ENCODE measurements at places on chromosomes 2 and 18. TPM values are rescaled to one million over a fixed set of nuclear protein-coding genes. Genes with fewer than 3 reads are reported as not detected.

DNA sequence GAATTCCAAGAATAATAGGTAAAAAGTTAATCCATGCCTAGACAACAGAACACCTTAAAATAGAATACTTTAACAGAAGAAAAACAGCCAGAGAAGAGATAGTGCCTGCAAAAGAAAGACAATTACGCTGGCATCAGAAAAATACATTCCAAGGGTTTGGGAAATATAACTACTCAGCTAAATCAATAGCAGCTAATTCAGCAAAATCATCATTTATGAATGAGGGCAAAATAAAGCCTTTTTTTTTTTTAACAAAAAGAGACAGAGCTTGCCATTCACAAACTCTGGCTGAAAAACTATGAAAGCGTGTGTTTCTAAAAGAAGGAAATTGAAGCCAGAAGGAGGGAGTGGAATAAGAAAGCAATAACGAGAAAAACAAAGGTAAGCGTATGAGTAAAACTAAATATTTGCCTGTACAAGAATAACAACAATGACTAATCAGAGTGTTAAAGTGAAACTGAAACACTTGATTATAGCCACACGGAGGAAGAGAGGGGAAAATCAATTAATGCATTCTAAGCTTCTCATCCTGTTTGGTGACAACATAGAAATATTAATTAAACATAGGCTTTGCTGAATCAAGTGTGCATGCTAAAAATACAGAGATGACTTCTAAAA, 90.2 kb downstream of the EHD3 start:
- peaks cover 3% of the 10 kb centered on the region for H3K4me1 ChIP-seq
- no peak overlapping the region for H3K27ac ChIP-seq
- no peaks in the 10 kb centered on the region for H3K36me3 ChIP-seq
- no peak overlapping the region for H3K4me3 ChIP-seq

DNA sequence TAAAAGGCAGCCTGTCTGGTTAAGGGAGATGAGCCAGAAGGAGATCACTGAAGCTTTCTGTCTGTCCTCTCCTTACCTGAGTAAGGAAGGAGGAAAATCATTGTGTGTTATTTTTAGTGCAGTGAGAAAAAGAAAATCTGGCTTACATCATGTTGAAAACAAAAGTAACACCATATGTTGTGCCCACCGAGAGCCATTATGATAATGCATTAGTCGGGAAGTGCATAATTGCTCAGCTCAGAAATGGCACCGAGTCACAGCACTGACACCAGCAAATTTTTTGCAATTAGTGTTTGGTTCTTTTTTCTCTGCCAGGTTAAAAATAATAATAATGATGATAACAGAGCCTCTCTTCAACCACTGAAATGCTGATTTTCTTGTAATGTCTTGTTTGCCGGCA, 46.6 kb downstream of the HNMT start:
- no peaks in the 10 kb centered on the region for H3K36me3 ChIP-seq
- no peak overlapping the region for H3K27ac ChIP-seq
- DNase-seq: no peak
- H3K27me3 ChIP-seq: no peaks in the 10 kb centered on the region
- H3K4me1 ChIP-seq: no peaks in the 10 kb centered on the region

GRCh38 chr2:64203131-64203857, 59.1 kb upstream of the PELI1 start:
- H3K27ac ChIP-seq: no peak overlapping the region
- DNase-seq: no peak
- H3K27me3 ChIP-seq: no peaks in the 10 kb centered on the region
- no peak overlapping the region for H3K4me3 ChIP-seq
- no peaks in the 10 kb centered on the region for H3K36me3 ChIP-seq

GRCh38 chr18:22409445-22409844, 8.3 kb downstream of the CTAGE1 start:
- no peaks in the 10 kb centered on the region for H3K27me3 ChIP-seq
- H3K4me1 ChIP-seq: no peaks in the 10 kb centered on the region
- H3K27ac ChIP-seq: no peak overlapping the region

RESP18 gene
- total RNA-seq: not detected

- H3K4me1 ChIP-seq: no peaks in the 10 kb centered on the region
- no peak overlapping the region for H3K27ac ChIP-seq
- peaks cover 5% of the 10 kb centered on the region for H3K27me3 ChIP-seq
- no peaks in the 10 kb centered on the region for H3K36me3 ChIP-seq
These were observed 170.0 kb downstream of the ETAA1 start for GRCh38 chr2:67566958-67567635.

GRCh38 chr2:156592809-156593593, 156.8 kb downstream of the GPD2 start:
- H3K4me1 ChIP-seq: no peaks in the 10 kb centered on the region
- no peaks in the 10 kb centered on the region for H3K27me3 ChIP-seq
- H3K4me3 ChIP-seq: no peak overlapping the region
- no peaks in the 10 kb centered on the region for H3K36me3 ChIP-seq
- no peak for DNase-seq
- no peak overlapping the region for H3K27ac ChIP-seq

- H3K36me3 ChIP-seq: peaks cover 84% of the 10 kb centered on the region
- H3K27ac ChIP-seq: no peak overlapping the region
- H3K27me3 ChIP-seq: no peaks in the 10 kb centered on the region
- H3K4me1 ChIP-seq: no peaks in the 10 kb centered on the region
- no peak overlapping the region for H3K4me3 ChIP-seq
These were observed 36.7 kb downstream of the PRKD3 start for GRCh38 chr2:37287966-37288365.

- no peaks in the 10 kb centered on the region for H3K36me3 ChIP-seq
- H3K27me3 ChIP-seq: no peaks in the 10 kb centered on the region
These were observed 195.7 kb downstream of the CDH20 start for GRCh38 chr18:61528961-61529360.

- H3K27ac ChIP-seq: no peak overlapping the region
- no peaks in the 10 kb centered on the region for H3K27me3 ChIP-seq
- H3K4me1 ChIP-seq: no peaks in the 10 kb centered on the region
- H3K4me3 ChIP-seq: no peak overlapping the region
These were observed 25.5 kb downstream of the CHST10 start for GRCh38 chr2:100391735-100392515.

DNA sequence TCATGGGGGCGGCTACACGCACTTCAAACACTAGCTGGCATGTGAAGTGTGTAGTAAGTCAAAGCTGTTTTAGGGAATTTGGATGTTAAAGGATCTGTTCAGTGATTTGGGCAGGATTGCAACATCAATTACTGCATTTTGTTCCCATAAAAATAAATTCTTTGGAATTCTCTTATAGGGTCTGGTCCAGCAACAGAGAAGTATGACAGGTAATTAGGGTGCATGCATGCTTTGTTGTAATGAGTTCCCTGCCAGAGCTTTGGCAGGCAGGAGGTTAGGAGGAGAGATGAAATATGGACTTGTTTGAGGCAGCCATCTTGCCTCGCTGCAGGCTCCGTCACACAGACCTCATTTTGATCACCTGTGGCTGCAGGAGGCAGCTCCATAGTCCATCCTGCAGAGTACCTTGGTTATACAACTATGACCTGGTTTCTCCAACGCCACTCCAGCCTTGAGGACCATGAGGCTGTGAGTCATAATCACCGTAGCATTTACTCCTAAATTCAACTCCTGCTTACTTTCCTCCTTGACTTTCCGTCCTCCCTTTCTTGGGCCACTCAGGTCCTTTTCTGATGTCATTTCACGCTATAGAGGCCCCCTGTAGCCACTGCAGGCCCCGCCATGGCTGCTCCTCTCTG, 26.5 kb upstream of the EML4 start:
- H3K27me3 ChIP-seq: no peaks in the 10 kb centered on the region
- H3K4me1 ChIP-seq: peaks cover 35% of the 10 kb centered on the region
- H3K27ac ChIP-seq: peak overlapping the region; percentile 85
- peak overlapping the region; percentile 43 for H3K4me3 ChIP-seq
- H3K36me3 ChIP-seq: no peaks in the 10 kb centered on the region

DNA sequence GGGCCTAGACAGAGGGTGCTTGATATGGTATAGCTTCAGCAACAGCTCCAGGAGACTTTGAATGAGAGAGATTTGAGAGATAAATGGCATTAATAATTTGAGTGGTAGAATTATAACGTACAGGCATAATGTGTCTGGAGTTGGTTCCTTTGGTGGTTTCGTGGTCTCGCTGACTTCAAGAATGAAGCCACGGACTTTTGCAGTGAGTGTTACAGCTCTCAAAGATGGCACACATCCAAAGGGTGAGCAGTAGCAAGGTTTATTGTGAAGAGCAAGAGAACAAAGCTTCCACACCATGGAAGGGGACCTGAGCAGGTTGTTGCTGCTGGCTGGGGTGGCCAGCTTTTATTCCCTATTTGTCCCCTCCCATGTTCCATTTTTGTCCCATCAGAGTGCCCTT, 23.1 kb downstream of the PDCD1 start:
- H3K36me3 ChIP-seq: no peaks in the 10 kb centered on the region
- H3K4me1 ChIP-seq: no peaks in the 10 kb centered on the region
- H3K27ac ChIP-seq: no peak overlapping the region
- no peak for DNase-seq
- H3K27me3 ChIP-seq: no peaks in the 10 kb centered on the region
- H3K4me3 ChIP-seq: no peak overlapping the region

DNA sequence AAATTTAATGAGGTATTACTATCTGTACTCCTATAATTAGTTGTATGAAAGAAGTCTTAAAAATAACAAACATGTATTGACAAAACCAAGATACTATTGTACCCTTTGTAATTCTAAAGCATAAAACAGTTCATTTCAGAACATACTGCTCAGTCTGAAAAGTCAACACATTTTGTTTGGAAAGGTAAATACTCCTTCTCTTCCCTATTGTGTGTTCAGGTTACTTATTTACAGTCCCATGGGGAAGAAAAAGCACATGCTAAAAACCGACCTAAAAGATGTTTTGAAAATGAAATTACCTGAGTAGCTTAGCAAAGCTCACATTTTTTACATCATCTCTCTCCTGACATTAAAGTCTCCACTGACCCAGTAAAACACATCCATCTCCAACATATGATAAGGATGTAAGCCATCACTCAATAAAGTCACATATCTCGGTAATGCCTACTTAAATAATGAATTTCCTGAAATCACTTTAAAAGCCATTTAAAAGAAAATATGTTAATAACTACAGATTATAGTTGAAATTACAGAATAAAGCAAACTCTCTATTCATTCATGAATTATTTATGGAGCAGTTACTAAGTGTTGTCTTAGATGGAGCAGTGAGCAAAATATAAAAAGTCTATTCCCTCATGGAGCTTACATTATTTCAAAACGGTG, 75.6 kb upstream of the FZD5 start:
- H3K4me3 ChIP-seq: no peak overlapping the region
- H3K4me1 ChIP-seq: peaks cover 5% of the 10 kb centered on the region
- no peaks in the 10 kb centered on the region for H3K27me3 ChIP-seq
- no peaks in the 10 kb centered on the region for H3K36me3 ChIP-seq
- H3K27ac ChIP-seq: no peak overlapping the region
- no peak for DNase-seq

POTEC gene
- total RNA-seq: not detected

DNA sequence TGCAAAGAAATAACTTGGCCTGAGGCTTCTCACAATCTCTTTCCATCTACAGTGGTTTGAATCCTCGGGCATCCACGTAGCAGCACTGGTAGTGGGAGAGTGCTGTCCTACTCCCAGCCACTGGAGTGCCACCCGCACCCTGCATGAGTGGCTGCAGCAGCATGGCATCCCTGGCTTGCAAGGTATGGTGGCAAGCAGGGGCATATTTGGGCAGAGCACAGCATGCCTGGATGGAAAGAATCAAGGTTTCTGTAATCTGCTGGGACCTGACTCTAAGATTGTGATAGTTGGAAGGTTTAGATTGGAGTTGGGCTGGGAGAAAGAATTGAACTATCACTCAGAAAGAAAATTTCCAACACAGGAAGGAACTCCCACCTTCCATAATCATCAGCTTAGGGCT, 4.0 kb downstream of the CAD start:
- peaks cover 77% of the 10 kb centered on the region for H3K36me3 ChIP-seq
- no peak overlapping the region for H3K4me3 ChIP-seq
- DNase-seq: no peak
- H3K4me1 ChIP-seq: peaks cover 10% of the 10 kb centered on the region

DNA sequence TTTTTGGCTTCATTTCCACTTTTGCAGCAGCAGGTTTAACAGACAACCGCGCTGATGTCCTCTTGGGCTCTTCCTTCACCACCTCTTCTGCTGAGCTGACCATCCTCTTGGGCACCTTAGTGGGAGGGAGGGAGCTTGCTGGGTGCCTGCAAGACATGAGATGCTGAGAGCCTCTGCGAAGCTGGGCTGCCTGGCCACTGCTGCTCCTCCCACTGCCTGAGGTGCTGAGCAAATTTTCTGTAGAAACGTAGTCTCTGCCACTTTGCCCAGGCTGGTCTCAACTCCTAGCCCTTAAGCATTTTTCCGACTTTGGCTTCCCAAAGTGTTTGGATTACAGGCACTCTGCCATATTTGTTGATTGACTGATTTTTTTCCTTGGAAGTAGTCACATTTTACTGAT, 422.2 kb upstream of the MC4R start:
- H3K27ac ChIP-seq: no peak overlapping the region
- H3K4me1 ChIP-seq: no peaks in the 10 kb centered on the region
- H3K4me3 ChIP-seq: no peak overlapping the region
- H3K36me3 ChIP-seq: no peaks in the 10 kb centered on the region

DNA sequence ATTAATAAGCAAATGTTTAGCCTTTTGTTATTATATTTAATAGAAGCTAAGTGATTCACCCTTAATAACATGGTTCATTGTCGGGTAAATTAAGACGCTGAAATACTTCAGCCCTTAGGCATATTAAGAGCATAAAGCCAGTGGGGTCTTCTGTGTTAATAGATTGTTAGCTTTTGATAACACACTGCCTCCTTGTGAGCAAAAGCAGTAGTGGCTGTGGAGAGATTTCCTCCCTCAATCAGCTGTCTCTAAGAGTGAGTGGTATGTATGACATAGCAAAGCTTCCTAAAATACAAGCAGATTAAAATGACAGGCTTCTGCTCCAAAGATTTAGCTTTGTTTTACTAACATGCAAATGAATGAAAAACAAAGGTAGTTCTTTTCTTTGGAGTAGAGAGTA, 143.7 kb upstream of the SYT4 start:
- DNase-seq: peak; percentile 12
- H3K27me3 ChIP-seq: no peaks in the 10 kb centered on the region
- no peaks in the 10 kb centered on the region for H3K4me1 ChIP-seq
- H3K36me3 ChIP-seq: no peaks in the 10 kb centered on the region

POTEI gene
- 0.47 TPM for total RNA-seq

DNA sequence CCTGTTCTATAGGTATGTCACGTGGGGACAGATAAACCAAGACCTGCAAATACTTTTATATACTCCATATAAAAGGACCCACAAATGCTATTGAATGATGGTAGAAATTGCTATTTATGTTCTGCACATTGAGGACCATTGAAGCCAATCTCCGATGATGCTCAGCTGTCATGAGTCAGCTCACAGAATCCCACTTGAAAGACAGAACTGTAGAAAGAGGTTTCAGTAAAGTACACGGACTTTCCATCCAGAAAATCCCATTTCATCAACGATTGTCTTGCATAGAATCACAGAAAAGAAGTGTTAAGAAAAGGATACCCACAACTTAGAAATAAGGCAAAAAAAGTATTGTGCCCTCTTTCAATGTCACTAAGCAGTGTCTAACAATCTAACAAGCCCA, 169.0 kb upstream of the COPS8 start:
- no peak overlapping the region for H3K4me3 ChIP-seq
- peaks cover 19% of the 10 kb centered on the region for H3K4me1 ChIP-seq
- H3K36me3 ChIP-seq: no peaks in the 10 kb centered on the region
- no peak overlapping the region for H3K27ac ChIP-seq
- no peak for DNase-seq

DNAJC5G gene
- total RNA-seq: not detected

GRCh38 chr2:102782933-102783332, 21.1 kb downstream of the TMEM182 start:
- H3K27me3 ChIP-seq: no peaks in the 10 kb centered on the region
- DNase-seq: no peak
- H3K27ac ChIP-seq: no peak overlapping the region
- no peaks in the 10 kb centered on the region for H3K4me1 ChIP-seq

ACTG2 gene
- not detected for total RNA-seq

- no peak overlapping the region for H3K27ac ChIP-seq
- DNase-seq: no peak
- H3K4me1 ChIP-seq: peaks cover 28% of the 10 kb centered on the region
These were observed 199.1 kb downstream of the TRIB2 start for GRCh38 chr2:12915787-12916186.
